ENCODE measurements at places on chromosomes 4 and X.

GRCh38 chr4:153780876-153781275 lies 8.0 kb downstream of the SFRP2 start:
- DNase-seq: no peak

DNA sequence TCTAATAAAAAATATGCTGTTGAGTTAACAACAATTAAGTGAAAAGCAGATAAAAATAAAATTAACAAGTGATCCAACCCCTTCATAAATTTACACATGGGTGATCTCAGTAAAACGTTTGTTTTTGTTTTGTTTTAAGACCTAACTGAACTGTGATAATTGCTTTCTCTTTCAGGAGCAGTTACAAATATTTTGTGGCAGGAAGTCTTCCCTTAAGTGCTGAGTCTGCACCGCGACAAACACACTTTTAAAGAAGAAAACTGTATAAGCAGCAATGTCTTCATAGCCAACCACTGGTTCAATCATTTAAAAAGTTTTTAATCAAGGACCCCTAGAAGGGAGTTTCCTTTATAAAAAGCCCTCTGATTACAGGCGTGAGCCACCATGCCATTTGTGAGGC lies 53.7 kb upstream of the NFKB1 start:
- no peak for DNase-seq

GRCh38 chrX:45851434-45851991 lies 650.8 kb upstream of the DIPK2B start:
- no peak for DNase-seq

GRCh38 chr4:157280673-157281072 lies 60.1 kb downstream of the GRIA2 start:
- DNase-seq: no peak

DNA sequence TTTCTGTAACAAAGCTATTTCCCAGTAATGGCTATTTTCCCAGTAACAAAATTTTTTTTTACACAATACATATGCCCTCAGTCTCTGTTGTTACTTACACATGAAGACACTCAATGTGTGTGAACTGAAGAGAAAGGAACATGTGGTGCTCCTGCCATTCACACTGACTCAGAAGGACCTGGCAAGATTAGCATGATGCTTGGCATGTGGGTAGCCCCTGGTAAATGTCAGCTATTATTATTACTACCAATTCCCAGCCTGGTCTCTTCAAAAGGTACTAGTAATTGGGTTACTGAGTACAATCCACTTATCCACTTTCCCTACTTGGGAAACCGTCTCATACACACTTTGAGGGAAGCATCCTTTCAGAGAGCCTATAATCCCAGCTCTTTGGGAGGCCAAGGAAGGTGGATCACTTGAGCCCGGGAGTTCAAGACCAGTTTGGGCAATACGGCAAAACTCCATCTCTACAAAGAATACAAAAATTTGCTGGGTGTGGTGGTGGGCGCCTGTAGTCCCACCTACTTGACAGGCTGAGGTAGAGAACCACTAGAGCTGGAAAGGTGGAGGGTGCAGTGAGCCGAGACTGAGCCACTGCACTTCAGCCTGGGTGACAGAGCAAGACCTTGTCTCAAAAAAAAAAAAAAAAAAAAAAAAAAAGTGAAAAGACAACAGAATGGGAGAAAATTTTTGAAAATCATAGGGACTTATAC lies 14.6 kb downstream of the RBBP7 start:
- DNase-seq: no peak

DNA sequence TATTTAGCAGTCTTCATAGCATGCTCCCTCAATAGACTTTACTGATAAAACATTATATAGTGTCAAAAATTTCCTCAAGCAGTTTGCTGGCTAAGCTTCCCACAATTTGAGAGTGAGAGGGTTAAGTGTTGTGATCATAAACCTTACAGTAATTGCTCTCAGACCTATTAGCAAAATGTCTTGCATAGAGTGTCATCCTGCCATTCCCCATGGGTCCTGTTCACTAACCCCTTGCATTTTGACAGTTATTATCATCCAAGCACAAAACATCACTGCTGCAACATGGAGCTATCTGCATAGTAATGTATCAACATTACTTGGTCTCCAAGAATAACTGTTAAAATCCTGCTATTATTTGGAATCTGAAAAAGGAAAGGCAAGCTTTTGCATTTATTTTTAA lies 196.1 kb upstream of the GK2 start:
- DNase-seq: no peak

DNA sequence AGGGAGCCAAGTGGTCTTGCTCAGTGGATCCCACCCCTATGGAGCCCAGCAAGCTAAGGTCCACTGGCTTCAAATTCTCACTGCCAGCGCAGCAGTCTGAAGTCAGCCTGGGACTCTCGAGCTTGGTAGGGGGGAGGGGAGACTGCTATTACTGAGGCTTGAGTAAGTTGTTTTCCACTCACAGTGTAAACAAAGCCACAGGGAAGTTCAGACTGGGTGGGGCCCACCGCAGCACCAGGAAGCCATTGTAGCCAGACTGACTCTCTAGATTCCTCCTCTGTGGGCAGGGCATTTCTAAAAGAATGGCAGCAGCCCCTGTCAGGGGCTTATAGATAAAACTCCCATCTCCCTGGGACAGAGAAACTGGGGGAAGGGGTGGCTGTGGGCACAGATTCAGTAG lies 721.0 kb upstream of the NDST4 start:
- no peak for DNase-seq

GRCh38 chr4:48085821-48086589 lies 48.0 kb downstream of the TXK start:
- no peak for DNase-seq

DNA sequence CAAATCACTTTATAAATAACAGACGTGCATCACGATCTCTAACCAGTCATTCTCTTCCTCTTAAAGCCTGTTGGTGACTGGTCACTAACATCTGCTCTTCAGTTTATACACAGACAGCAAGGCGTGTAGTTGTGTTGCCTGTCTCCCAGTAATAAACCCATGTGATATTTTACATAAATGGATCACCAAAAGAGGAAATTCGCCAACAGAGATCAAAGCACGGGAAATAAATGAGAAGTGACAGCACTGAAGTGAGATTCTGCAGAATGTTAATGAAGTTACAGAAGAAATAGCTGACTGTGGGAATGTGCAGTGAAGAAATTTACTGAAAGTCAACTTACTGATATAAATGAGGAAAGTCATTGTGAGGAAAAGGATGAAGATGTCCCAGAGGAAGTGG lies 47.0 kb downstream of the AFF1 start:
- DNase-seq: no peak

DNA sequence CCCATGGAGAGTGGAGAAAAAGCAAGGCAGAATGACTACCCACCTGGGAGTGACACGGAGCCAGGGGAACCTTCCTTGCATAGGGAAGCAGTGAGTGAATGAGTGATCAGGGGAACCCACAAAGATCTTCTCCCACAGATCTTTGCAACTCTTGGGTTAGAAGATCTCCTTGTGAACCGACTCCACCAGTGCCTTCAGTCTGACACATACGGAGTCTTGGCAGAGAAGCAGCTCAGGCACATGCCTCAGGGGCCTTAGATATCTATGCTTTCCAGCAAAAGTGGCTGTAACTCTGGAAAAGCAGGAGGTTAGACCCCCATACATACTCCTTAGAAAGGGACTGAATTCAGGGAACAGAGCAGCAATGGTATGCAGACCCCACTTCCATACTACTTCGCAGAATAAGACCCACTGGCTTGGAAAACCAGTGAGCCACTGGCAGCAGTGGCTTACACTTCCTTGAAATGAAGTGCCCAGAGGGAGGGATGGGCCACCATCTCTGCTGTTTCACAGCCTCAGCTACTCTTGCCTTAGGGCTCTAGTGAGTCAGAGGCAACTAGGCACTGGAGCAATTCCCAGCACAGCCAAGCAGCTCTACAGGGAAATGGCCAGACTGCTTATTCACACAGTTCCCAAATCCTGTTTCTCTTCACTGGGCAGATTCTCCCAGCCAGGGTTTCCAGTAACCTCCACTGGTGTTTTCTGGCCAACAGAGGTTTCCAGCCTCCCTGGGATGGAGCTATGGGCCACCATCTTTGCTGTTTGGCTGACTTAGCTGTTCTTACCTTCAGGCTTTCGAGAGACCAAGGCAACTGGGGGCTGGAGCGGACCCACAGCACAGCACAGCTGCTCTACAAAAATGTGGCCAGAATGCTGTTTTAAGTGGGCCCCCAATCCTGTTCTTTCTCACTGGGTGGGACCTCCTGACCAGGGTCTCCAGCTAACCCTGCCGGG lies 82.8 kb upstream of the TCEAL2 start:
- DNase-seq: no peak

- no peak for DNase-seq
Observed at GRCh38 chrX:17547658-17548057, 172.7 kb downstream of the NHS start.

DNA sequence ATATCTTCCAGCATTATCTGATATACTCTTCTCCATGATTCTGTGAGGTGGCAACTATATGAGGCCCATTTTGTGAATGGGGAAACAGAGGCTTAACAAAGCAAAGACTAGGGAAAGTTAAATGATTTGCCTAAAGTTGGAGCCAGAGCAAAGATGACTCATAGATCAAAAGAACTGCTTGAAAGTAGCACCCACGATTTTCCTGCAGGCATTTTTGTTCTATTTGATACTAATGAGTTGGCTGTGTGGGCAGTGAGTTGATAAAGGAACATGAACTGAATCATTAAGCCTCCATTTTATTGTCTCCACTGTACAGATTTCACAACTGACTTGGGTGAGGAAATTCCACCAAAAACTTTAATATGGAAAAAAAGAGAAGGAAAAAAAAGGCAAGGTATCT lies 138.9 kb upstream of the IGFBP7 start:
- no peak for DNase-seq
